Caudate nucleus (tissue), 63 donors: ENCODE measurements at places on chromosomes 11 and 22.

DNA sequence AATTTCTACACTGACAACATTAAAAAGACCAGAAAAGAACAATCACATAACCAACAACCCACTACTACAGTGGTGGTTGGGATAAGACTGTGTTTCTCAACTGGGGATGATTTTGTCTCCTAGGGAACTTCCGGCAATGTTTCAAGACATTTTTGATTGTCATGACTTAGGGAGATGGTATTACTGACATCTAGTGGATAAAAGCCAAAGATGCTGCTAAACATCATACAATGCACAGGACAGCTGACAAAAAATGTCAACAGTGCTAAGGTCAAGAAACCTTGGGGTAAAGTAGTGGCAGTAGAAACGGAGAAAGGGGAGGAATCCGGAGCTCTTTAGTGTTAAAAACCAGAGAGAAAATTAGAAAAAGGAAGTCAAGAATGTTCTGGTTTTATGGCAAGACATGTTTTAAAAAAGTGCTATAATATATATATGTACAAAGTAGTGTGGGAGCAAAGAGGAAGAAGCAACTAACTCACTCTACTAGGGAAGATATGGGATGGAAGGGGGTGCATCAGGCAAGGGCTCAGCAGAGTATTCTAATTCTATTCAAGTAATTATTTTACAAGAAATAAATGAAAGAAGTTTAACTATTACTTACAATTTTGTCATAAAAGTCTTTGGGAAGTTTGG lies 37.2 kb downstream of the CKAP5 start:
- DNase-seq = no peak

GRCh38 chr11:112172362-112172994 lies 2.8 kb upstream of the BCO2 start:
- no peak for DNase-seq

DNA sequence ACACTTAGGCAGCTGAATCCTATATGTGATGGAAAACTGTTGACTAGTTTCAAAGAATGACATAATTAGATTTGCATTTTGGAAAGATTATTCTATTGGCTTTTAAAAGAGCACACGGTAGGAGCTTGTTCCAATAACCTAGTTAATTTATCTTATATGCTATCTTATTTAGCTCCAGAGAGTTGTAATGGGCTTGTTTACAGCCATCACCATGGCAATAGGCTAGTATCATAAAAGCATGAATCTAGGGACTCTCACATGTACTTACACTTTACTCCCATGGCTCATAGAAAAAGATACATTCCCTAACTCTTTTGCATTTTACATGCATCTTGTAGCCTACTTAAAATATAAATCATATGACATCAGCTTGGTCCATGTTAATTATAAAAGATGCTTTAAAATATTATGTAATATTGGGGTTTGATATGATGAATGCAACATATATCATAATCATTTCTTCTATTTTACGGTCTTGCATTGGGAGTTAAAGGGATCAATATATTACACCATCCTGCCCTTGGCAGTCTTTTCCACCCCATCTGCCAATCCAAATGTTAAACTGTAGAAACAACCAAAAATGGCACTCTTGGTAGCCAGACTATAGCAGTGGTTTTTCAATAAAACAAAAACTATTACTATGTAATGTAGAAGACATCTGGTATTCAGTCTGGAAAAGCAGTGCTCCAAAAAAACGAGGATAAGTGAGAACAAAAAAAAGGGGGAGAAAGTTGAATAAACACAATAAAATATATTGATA lies 2254.0 kb downstream of the LRRC4C start:
- DNase-seq = no peak

GRCh38 chr11:37038911-37039310 lies 440.9 kb upstream of the RAG2 start:
- DNase-seq = no peak

GRCh38 chr11:124745835-124746620 lies 6.0 kb downstream of the VSIG2 start:
- no peak for DNase-seq
